Stimulated activated CD4-positive, alpha-beta T cell treated with anti-CD3 and anti-CD28 coated beads, Interleukin-2, amount 100 ng/mL, for 48 hours (primary cell): ENCODE measurements at places on chromosomes 11 and 22.

GRCh38 chr11:62645946-62646824 lies at the start of gene GANAB:
Gene GANAB, minus strand, starts transcription at chr11:62646613. Its CDS starts 14 bp downstream, at chr11:62646599.
- DNase-seq: peak; percentile 99

DNA sequence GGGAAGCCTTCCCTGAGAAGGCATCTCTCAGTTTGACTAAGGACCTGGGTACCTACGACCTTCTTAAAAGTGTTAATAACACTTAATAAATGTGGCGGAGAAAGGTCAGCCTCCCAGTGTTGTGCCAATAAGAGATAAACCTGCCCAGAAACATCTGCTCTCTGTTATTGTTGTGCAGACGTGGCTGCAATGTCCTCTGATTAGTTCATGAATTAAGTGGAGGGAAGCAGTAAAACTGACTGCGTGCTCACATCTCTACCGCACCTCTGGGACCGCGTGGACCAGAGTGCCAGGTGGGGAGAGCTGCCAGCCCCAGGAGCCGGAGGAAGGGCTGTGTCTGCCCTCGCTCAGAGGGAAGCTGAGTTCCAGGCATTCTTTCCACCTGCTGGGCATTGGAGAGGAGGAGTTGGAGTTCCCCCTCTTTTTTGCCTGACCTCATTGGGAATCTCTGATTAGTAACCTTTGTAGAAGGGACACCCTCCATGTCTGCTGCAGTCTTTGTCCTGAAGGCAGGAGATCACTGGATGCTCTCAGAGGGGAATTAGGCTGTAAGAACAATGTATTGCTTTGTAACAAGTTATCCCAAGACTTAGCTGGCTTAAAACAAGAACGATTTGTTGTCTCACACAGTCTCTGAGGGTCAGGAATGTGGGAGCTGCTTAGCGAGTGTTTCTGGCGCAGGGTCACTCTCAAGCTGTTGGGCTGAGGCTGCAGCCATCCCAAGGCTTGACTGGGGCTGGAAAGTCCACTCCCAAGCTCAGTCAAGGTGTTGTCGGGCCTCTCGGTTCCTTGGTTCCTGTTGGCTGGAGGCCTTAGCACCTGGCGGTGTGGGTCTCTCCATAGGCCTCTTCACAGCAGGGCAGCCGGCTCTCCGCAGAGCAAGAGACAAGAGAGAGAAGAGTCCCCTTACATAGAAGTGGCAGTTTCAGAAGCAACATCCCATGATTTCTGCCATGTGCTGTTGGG lies 247.6 kb upstream of the TBCEL start:
- DNase-seq: no peak

DNA sequence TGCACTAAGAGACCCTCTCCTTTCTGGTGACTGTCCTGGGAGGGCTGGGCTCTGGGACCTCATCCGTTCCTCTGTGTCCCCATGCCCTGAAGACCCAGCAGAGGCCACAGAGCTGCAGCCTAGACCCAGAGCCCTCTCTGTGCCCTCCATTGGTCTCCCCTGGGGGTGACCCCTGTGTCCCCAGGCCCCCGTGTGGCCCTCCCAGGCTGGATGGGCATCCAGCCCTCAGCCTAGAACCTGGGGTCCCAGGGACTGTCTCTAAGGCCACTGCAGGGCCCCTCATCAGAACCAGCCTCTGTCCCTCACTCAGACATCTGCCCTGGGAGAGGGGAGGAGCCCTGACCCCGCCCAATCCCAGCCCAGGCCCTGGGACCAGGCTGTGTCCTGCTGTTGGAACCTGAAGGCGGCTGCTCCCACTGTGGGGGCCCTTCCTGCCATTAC lies 5.7 kb downstream of the IGLL1 start:
- DNase-seq: no peak

DNA sequence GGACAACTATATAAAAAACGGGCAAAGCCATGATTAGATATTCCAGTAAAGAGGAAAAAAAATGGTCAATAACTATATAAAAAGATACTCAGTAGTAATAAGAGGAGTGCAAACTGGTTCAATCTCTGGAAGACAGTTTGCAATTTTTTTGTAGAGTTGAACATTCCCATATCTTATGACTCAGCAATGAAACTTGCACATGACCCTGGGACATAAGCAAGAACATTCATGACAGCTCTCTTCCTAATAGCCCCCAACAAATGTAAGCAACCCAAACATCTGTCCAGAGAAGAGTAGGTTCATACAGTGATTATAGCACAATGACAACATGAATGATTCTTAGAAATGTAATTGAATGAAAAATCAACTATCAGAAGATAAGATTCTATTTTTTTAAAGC lies 21.8 kb upstream of the CSF2RB start:
- no peak for DNase-seq

GRCh38 chr11:111524056-111524455 lies 9.5 kb downstream of the HOATZ start:
- DNase-seq: no peak

- no peak for DNase-seq
Measured at GRCh38 chr11:26792941-26793340, 71.1 kb upstream of the SLC5A12 start.
